HuH-7.5 (cell line): ENCODE measurements at places on chromosomes 7 and 10.

DNA sequence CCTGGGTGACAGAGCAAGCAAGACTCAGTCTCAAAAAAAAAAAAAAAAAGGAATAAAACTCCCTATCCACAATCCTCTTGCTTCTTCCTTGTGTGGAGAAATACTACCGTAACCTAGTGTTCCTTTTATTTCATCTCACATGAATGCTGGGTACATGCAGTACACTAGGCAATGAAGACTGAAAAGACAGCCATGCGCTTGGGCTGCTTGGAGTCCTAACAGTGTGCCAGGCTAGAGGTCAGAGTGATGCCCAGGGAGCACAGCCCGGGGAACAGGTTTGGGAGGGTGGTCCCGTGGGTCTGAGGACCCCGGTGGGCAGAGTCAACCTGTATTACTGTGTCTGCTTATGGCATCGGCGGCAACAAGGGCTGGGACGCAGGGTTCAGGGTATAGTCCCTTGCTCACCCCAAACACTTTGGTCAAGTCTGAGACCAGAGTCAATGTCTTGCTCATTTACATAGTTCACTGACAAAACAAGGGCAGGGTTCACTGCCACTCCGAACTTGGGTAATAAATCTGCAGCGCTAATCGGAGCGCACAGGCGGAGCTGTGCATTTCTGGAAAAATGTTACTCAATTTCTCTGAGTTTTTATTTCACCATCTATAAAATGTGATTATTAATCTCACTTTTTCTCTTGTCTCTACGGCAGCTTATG is 118.0 kb downstream of the CLEC2L start:
- no peak for DNase-seq

GRCh38 chr10:118818621-118819221 is 64.0 kb upstream of the CACUL1 start:
- DNase-seq = no peak

- no peak for DNase-seq
Measured at GRCh38 chr7:85217085-85217484, 30.2 kb upstream of the SEMA3D start.

- no peak for DNase-seq
Measured at GRCh38 chr10:44039599-44039998, 345.3 kb downstream of the CXCL12 start.

- DNase-seq = no peak
Measured at GRCh38 chr7:4692055-4692454, 10.0 kb downstream of the FOXK1 start.
